Hepatic stellate cell (primary cell): ENCODE measurements at places on chromosomes 2 and 18.

DNA sequence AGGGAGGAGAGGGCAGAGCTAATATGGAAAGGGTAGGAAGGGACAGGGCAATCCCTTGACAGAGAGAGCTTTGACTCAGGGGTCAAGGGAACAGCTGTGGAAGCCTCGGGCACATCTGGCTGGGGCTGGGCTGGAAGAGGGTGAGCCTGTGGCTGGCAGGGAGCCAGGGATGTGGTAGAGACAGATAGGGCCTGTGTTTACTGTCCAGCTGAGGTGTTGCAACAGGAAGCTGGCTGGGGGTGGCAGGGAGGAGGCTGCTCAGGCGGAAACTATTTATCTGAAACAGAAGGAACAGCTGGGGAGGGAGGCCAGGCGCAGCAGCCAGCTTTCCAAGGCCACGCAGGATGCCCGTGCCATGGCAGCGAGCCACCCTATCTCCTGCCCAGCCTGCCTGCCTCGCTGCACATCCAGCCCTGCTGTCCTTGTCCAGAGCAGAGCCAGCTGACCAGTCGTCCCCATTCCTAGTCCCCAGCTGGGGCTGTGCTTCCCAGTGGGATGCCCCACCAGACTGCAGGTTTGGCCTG lies 264.7 kb downstream of the CYP26B1 start:
- peak; percentile 59 for DNase-seq

DNA sequence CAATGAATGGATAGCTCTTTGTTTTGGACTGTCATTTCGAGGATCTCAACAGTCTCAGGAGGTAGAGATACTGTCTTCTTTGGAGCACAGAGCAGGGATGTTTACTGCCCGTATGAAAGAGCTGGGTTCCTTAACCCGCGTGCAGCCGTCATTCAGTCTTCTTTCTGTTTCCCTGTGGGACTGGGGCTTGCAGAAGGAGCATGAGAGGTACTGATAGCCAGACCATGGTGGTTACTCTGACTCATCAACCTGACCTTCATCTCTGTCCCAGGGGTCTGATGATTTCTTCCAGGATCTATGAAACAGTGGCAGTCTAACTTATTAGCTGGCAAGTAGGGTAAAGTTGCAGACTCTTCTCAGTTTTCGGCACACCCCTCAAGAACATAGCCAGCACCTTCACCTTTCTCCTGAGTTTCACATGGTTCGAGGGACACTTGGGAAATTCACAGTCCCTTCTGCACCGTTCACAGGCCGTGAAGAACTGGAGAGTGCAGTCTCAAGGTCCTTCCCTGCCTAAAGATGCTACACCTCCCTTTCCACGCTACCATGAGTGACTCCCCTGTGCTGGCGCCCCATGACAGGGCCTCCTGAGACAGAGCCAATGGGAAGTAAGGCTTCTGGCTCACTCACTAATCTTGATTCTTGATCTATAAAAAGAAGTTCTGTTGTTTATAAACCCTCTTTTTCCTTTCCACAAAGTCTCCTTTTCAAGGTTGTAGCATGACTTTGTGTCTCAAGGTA lies 226.2 kb downstream of the MC4R start:
- no peak for DNase-seq

DNA sequence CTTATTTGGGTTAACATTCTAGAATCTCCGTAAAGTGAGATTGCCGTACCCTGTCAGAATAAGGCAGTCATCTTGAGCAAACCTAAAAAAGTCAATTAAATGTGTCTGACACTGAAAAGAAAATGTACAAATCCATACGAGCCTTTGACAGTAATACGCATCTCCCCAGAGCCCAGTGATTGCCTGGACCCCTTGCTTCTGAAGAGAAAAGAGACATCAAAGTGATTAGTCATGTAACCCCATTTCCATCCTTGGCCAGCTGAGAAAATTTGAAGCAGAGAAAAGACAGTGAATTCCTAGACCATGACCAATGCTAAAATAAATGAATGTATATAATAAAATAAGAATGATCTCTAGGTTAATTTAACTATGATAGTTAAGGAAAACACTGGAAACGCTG lies 1499.4 kb downstream of the SUCLG1 start:
- DNase-seq = no peak

GRCh38 chr2:152600051-152600657 lies 117.1 kb downstream of the PRPF40A start:
- DNase-seq = no peak

- no peak for DNase-seq
Observed at GRCh38 chr2:171864357-171864985, 29.6 kb downstream of the SLC25A12 start.

DNA sequence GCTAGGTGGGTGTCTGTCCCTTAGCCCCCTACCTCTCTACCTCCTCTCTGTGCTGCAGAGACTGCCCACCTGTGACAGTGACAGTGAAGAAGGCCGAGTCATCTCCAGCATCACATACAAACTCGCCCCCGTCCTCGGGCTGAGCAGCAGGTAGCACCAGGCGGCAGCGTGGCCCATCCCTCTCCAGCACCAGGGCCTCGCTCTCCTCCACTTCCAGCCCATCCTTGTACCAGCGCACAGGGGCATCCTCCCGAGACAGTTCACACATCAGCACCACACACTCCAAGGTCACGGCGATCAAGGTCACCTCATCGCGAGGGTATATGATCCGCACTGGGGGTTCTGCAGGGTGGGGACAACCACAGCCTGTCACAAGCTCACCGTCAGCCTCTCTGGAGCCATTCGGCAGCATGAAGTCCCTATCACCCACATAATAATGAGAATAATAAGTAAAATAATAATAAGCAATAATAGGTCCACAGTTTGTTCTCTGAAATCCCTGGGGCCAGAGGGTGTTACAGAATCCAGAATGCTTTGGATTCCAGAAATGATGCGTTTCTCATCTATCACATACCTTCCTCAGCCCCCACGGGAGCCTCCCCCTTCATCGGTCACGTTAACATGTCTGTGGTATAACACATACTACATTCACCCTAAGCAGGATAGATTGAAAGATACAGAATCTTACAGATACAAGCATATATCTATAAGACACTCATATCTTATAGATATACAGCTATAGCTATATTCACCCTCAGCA lies 12.0 kb downstream of the OBSL1 start:
- no peak for DNase-seq

DNA sequence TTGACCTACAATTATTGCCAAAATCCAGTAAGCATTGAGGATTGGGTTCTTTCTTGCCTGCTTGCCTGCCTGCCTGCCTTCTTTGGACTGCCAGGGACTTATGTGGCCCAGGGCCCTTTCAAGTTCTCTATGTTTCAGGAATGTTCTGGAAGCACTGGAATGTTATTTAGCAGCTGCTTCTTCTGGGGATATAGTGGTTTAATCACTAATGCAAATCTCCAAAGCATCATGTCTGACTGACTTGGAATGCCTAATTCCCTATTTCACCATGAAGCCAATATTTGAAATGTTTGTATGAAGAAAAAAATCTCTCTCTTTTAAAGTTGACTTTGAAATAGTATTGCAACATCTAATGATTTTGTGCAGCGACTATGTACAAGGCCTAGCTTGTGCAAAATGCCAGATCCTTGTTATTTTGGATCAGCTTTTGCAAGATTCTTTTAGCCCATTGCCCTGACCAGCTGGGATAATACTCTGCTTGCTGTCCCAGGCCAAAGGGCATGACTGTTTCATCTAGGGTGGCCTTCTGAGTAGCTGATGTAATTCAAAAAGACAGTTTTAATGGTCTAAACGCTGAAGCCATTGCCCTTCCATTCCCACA lies 204.6 kb downstream of the RND3 start:
- DNase-seq = no peak

GRCh38 chr2:127721978-127722355 lies 20.7 kb downstream of the SFT2D3 start:
- DNase-seq = no peak

DNA sequence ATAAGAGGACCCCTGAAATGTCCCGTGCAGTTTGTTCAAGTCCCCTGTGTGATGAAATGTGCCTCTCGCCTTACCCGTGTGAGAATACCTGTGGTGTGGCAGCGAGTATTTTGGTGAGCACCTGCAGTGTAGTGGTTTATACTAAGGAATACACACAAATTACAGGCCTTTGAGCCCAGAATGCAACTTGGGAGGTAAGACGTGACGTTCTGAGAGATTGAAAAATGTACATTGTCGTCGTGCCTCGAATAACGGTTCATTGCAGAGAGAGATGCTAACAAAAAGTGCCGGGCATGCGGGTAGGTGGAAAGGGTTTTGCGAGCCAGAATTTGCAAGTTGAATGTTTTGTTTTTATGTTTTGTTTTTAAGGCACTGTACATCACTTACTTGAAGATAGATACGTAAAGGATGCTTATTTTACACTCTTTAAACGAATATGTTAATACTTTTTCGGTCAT lies 867 bp downstream of the RBBP8 start:
- DNase-seq = no peak

GRCh38 chr18:48454261-48454757 lies 45.1 kb upstream of the ZBTB7C start:
- no peak for DNase-seq

- peak; percentile 32 for DNase-seq
Observed at GRCh38 chr2:109613081-109613921, 465 bp downstream of the SEPTIN10 start.

- peak; percentile 8 for DNase-seq
Observed at GRCh38 chr2:75787532-75788132, 76.9 kb upstream of the GCFC2 start.

- DNase-seq = no peak
Observed at GRCh38 chr18:12516049-12516630, 108.4 kb downstream of the PRELID3A start.

GRCh38 chr18:58630071-58630470 lies 1.2 kb upstream of the ALPK2 start:
- no peak for DNase-seq

DNA sequence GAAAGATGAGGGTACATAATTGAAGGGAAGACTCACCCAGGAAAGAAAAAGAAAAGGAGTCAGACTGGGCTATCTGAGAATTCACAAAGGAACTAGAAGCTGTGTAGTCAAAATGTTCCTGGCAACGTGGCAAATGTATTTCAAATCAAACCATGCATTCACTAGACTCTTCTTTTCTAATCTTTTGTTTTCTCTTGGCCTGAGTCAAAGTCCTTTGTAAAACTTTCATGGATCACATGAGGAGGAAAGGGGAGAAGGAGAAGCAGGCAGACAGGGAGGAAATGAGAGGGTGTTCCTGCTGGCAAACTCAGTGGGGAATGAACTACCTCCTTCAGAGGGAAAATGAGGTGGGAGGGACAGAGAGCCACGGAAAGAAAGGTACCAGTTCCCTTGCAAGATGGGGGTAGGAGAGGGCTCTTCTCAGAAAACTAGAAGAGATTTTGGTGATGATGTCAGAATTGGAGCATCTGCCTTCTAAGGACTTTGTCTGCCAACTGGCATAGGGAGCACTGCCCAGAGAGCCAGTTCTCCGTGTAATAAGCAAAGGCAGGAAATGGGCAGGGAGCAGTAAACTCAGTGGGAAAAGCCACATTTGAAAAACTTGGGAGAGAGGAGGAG lies 51.4 kb downstream of the SLC8A1 start:
- no peak for DNase-seq

DNA sequence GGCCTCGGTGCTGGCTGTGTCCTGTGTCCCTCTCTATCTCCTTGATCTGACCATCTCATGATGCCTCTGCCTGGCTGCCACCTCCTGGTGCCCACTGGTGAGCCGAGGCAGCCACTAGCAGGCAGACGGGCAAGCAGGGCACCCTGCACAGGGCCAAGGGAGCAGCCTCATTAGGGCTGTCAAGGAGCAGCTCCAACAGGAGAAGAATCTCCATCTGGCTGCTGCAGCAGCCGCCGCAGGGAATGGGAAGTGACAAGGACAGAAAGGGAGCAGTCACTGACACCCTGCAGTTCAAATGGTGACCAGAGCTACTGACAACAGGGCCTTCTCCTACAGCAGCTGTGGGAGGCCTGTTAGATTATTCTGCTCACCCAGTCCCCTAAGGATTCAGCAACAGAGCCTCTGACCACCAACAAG lies 32.6 kb downstream of the ALPK2 start:
- no peak for DNase-seq

GRCh38 chr18:49619801-49620200 lies 57.9 kb downstream of the LIPG start:
- DNase-seq = no peak

- DNase-seq = peak; percentile 18
Observed at GRCh38 chr2:189629531-189630453, 31.5 kb upstream of the ASNSD1 start.

DNA sequence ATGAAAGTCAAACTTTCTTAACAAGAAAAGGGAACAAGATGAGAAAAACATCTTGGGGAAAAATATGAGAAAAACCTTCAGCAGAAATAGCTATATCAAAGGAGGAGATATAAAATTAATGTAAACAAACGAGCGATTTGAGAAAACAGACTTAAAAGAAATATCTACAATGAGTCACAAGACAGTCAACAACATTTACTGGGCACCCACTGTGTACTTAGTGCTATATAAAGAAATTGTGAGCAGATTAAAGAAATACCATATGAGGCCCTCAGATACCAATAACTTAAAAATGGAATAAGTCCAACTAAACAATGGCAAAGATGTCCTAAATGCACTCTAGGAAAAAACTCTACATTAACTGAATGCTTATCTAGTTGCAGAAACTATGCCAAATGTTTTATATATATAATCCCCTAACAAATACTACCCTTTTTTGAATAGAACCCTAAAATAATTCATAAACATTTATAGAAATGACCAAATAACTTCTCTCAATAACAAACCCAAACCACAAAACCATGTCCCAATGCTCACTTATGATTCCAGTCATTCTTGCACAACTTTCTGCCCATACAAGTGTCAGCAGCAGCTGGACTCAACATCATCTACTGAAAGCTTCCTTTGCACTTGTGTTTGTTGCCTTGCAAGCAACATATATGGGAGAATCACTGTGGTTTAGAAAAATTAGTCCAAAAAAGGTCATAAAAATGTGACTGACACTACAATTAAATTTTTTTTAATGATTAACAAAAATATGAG lies 83.5 kb downstream of the COBLL1 start:
- DNase-seq = peak; percentile 18

- no peak for DNase-seq
Observed at GRCh38 chr2:11640132-11640531, 29.9 kb downstream of the NTSR2 start.

DNA sequence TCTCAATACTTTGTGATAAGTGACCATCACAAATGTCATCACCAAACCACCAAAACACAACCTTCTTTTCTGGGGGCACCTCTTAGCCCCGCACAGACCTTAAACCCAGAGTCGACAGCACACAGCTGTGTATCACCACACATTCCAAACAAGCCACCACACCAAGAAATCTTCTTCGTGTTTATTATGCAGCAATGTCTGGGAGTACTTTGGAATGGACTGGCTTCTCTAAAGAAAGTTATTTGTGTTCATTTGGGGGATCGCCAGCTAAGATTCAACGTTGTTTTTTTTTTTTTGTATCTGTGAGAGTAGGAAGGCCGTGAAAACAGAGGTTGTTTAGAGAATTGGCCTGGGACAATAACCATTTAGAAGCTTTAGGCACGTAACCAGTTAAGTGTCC lies 1.1 kb upstream of the MTA3 start:
- peak; percentile 31 for DNase-seq

GRCh38 chr2:47510745-47511144 lies 107.8 kb downstream of the MSH2 start:
- no peak for DNase-seq

- no peak for DNase-seq
Observed at GRCh38 chr18:13528739-13529392, 197.5 kb downstream of the FAM210A start.
